ENCODE measurements at places on chromosomes 6 and 20.

DNA sequence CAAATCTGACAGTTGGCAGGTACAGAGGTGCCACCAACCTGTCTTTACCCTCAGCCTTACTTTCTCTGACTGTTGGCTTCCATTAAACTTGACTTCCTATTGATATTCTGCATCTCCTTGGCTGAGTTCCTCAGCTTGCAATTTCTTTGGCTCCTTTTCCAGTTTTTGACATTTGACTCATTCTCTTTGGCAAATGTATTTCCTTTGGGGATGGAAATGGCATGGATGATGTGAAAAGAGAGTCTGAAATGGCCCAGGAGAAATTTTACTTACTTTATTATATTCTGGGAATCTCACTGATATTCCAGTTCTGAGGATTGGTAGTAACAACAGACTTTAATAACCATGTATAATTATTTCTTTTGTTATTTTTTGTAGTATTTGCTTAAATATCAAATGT is 255.2 kb downstream of the CD109 start:
- DNase-seq = no peak

- DNase-seq = no peak
Observed at GRCh38 chr6:168615837-168616236, 174.9 kb downstream of the SMOC2 start.

DNA sequence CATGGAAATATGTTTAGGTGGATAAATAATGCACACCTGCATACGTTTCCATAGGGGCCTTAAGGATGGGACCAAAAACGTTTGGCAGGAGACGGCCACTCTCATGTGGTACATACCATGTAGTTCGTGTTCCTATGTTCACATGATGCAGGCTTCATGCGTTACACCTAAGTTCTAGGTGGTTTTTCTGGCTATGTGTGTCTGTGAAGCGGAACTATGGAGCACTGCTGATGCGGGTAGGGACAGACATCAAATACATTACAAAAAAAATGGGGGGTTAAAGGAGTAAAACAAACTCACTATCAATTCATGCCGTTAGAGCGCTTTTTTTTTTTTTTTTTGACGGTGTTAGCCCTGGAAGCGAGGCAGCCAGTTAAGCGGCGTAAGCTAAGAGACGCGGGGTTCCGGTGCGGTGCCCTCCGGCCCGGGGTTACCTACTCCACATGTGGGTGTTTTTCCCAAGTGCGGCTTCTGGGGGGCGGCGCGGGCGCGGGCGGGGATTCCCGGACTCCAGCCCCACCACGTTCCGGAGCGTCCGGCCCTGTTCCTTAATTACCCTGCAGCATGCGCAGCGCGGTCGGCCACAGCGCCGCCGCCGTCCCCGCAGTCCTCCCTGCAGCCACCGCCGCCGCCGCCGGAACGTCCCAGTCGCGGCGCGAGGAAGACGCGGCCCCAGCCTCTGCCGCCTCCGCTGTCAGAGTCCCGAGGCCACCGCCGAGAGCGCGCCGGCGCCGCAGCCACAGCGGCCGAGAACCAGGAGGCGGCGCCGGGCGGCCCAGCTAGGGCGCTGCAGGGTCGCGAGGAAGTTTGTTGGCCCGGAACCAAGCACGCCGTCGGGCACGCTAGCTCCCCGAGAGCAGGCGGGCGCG is 648 bp downstream of the COL19A1 start:
- no peak for DNase-seq

- no peak for DNase-seq
Observed at GRCh38 chr6:95530176-95530819, 47.0 kb upstream of the MANEA start.
